ENCODE measurements at places on chromosomes 2 and 18.

GRCh38 chr2:101231937-101232730 is 20.6 kb upstream of the CNOT11 start:
- no peak for DNase-seq

DNA sequence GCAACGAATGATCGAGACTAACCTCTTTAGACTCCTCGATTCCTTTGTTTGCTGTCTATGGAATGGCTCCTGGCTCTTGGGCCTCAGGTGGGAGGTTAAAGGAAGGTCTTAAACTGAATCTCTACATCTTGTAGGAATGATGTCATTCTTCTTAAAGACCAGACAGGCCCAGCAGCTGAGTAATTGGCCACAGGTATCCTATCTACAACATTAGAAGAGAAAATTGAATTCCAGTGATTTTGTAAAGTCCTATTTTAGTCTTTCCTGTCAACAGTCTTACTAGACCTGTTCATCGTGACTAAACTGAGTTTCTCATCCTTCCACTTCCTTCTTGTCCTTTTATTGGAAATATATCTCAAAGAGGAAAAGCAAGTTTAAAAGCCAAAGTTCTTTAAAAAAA is 274.8 kb downstream of the ALPK2 start:
- no peak for DNase-seq

DNA sequence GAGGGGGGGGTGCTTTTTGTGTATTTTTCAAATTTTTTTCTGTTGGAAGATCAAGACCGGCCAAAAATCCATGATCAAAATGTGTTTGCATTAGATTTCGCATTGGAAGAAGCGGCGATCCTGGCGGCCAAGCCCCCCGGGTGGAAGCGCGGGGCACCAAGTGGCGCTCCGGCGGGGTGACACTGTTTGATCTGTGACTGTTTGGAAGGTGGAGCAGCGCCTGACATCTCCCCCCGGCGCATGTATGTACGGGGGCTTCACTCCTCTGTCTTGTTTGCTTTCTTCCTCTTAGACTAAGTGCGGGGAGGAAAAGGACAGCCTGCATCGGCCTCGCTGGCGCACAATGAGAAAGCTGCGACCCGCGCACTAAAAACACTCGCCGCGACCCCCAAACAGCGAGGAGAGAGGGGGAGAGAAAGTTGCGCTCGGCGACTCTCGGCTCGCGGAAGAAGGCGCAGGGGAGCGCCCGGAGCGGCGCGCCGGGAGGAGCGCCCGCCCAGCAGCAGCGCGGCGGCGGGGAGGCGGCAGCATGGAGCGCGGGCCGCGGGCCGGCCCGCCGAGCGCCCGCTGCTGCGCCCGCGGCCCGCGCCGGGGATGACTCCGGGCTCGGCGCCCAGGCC is 515 bp downstream of the TSHZ1 start:
- peak; percentile 43 for DNase-seq

DNA sequence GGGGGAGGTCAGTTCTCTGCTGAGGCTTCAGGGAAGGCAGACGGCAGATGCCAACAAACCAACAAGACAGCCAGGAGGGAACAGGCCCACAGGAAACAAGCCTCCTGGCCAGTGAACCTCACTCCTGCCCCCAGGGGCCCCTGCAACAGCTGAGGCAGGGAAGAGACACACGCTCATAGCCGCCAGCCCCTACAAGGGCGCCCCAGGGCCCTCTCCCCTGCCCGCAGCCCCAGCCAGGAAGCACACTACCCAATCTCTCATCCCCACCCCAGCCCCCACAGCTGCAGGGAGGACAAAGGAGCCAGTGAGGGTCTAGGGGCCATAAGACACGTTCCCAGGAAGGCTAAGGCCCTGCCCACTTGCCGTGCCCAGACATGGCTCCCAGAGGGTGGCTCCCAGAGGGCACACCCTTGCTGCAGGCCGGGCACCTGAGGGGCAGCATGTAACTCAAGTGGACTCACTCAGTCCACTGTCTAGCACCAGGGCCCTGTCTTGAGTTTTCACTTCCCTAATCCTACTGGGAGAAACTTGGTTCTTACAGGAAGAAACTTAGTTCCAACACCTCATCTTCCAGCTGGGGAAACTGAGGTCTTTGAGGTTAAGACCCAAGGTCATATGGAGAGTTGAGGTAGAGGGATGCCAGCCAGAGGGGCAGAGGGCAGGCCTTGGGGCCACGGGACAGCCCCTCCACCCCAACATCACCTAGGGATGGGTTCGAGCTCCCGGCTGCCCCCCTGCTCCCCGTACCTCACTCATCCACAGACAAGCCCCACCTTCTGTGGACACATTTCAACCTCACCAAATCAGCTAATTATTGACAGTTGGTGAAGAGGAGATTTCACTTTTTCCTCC is 37.3 kb downstream of the EMX1 start:
- DNase-seq = no peak

Data from NCI-H1105 treated with DMSO at 0.1 percent for 48 hours (cell line).